ENCODE measurements at places on chromosomes 1 and 21.

- DNase-seq = no peak
These were observed 213.2 kb upstream of the JUN start for GRCh38 chr1:58997060-58997411.

- DNase-seq = no peak
These were observed at the start of gene VCAM1 for GRCh38 chr1:100719490-100719889. Gene VCAM1, plus strand, starts transcription at chr1:100719742. Its CDS starts 119 bp downstream, at chr1:100719861.

GRCh38 chr1:58573138-58573537 is 3.9 kb downstream of the TACSTD2 start:
- no peak for DNase-seq

GRCh38 chr1:31690921-31691320 is 12.9 kb downstream of the COL16A1 start:
- no peak for DNase-seq

GRCh38 chr1:42529724-42530181 is 66.7 kb downstream of the CCDC30 start:
- no peak for DNase-seq

DNA sequence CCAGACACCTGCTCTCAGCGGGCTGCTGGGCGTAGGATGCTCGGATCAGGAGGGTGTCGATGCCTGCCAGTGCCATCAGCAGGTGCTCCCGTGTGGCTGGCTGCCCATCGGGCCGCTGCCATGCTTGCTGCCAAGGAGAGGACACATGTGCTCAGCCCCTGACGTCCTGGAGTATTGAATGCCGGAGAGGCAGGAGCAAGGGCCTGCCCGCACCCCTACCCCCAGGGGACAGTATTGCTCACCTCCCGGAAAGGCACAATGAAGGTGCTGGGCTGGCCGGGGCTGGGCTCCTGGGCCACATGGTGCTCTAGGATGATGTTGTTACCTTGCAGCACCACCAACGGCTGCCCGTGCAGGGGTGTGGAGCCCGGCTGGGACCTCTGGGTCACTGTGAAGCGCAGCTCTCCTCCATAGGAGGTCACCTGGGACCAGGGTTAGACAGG is 61.5 kb downstream of the HSPG2 start:
- no peak for DNase-seq

- DNase-seq = no peak
These were observed 409.9 kb upstream of the ESRRG start for GRCh38 chr1:217133092-217133491.

DNA sequence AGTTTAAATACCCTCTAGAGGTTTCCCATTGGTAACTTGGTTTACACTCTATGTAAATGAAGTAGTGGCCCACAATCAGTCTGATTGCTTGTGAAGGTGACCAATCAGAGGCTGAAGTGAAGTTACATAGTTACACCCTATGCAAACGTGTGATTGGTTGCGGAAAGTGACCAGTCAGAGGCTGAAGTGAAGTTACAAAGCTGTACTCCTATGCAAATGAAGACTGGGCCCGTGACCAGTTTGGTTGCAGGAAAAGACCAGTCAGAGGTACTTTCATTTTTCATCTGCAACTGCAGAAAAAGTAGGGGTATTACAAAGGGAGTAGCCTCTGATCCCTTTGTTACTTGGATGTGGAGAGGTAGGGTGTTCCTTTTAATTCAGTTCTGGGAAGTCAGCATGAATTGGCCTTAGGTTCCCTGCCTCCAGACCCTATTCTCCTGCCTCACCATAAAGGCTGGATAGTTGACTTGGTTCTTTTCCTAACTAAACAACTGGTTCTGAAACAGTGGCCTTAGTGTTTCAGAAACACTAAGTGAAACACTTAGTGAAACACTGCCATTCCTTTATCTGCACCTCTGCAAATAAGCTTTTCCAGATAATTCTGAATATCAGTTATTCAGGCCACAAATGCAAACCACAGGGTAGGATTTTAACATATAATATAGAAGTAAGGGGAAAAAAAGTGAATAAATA is 39.3 kb downstream of the MAGI3 start:
- no peak for DNase-seq
